OCI-M1 (cell line): ENCODE measurements at places on chromosomes 12 and 14.

- DNase-seq = no peak
Observed at GRCh38 chr12:53302903-53303302, 3.4 kb downstream of the MYG1 start.

DNA sequence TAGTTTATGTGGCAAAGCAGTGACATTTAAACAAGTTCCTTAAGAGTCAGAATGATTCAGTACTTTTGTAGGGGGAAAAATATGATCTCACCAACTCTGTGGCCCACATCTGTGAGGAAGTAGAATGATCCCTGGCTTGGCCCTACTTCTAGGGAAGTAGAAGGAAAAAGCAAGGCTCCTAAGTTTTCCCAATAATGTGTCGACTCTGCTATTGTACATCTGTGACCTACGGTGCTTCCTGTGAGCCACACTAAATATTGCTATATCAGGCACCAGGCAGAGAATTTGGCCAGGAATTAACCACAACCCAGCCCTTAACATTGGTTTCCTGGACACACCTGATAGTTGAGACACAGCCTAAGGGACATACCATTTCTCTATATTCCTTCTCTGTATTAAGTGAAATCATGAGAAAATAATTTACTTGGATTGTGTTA is 9.3 kb upstream of the NID2 start:
- peak; percentile 1 for DNase-seq

DNA sequence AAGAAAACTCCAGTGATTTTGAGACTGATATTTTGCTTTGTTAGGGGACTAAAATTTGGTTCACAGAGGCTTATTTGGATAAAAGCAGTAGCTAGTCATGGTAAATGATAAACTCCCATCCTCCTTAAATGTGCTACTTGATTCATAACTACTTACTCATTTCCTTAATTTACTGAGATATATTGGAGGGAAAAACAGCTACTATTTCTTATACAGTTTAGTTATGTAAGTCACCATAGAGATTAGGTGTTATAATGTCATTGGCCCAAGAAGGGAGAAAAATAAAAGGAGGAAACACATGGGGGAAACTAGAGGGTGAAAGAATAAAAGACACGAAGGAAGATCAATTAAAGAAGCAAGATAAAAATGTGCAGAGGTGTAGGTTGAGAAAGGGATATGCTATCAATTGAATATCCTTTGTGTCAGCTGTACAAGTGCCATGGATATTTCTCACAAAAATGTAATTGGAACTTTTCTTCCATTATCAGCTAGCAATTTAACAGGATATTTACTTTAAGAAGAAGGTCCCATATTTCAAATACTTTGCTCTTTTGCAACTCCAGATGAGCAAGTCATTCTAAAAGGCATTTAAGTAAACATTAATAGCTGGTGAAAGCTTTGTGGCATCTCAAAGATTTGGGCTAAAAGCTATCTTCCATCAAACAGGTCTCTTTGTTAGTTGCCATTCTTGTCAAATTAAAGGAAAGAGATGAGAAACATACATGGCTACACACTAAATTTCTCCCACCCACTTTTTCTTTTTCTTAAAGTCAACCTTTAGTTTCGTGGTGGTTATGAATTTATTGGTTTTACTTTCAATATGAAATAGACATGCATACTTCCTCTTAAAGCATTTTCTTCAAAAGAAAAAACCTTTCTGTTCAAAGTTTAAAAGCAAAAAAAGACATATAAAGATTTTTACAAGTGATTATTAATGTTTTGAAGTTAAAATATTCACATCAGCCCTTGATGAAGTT is 439.5 kb downstream of the CCER1 start:
- DNase-seq = peak; percentile 34

GRCh38 chr12:70277973-70278372 is 34.7 kb downstream of the CNOT2 start:
- no peak for DNase-seq

GRCh38 chr14:69980457-69981425 is 101.5 kb downstream of the SMOC1 start:
- DNase-seq = no peak

- DNase-seq = no peak
Observed at GRCh38 chr14:31945074-31945613, 132.0 kb upstream of the ARHGAP5 start.

- no peak for DNase-seq
Observed at GRCh38 chr12:129366656-129367055, 513.4 kb downstream of the GLT1D1 start.

GRCh38 chr12:62006076-62006732 is 254.0 kb upstream of the USP15 start:
- DNase-seq = peak; percentile 67

- DNase-seq = no peak
Observed at GRCh38 chr12:77893918-77894317, 63.2 kb downstream of the NAV3 start.

DNA sequence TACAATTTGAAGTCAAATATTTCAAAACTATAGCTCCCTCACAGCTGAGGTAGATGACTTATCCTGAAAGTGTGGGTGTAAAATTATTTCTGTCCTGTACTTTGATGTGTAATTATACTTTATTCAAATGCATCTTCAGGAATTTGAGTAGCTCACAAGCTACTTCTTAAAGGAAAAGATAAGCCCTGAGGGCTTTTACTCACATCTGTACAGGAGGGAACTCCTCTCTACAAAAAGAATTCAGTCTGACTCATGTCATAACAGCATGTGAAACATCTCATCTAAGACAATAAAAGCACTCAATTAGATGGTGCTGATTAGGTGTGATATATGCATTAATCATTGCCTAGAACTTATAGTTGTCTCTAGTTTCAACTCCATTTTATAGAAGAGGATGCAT is 452.0 kb downstream of the PRKD1 start:
- no peak for DNase-seq

DNA sequence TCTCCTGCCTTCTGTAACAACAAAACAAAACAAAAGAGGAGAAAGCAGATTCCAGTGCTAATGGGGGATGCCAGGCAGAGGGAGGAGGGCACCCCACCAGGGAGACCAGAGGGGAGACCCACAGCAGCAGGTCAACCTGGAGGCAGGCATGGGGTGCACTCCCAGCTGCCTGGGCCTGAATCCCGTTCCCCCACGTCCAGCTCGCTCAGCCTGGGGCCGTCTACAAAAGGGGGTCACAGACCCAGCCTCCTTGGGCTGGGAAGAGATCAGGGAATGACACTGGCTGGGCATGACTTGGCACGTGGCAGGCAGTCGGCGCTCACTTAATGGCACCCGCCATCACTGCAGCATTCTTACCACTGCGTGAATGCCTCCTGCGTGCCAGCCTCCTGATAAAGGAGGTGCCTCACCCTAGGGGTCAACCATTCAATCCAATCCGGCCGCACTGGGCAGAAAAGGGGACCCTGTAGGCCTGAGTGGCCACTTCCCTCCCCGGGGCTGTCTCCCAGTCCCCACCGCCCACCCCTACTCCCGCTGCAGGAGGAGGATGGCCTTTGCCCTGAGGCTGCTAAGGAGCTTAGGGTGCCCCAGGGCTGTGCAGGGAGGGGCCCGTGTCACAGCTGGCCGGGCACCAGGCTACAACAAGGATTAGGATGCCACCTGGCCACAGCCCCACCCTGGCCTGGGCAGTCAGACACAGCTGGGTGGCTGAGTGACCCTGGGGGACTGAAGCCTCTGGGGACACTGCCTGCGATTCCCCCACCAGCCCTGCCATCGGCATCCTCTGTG is 87.5 kb downstream of the NCOR2 start:
- DNase-seq = no peak

DNA sequence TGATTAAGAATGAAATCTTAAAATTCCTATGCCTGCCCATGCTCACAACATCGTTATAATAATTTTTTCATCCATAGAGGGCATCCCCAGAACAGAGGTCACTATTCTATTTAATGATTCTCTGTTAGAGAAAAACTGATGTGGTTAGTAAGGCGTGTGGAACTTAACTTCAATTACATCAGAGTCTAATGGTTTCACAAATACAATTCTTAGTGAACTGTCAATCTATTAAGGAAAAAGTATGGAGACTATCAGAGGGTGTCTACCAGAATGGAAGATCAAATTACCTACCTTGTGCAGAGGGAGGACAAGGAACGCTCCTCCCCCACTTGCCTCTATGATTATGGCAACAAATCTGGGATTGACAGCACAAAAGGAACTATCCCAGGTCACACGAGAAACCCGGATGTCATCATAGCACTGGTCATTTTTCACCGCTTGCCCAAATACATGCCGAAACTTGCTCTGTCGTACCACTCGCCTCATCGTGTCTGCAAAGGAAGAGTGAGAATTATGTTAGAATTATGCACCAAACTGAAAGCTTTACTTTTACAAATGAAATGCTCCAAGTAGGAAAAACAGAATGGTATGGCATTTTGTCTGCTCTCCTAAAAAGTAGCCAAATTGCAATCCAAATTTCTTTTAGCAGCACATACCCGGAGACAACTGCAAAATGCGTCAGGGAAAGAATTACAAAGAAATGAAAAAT is 30.3 kb downstream of the CORO1C start:
- no peak for DNase-seq

DNA sequence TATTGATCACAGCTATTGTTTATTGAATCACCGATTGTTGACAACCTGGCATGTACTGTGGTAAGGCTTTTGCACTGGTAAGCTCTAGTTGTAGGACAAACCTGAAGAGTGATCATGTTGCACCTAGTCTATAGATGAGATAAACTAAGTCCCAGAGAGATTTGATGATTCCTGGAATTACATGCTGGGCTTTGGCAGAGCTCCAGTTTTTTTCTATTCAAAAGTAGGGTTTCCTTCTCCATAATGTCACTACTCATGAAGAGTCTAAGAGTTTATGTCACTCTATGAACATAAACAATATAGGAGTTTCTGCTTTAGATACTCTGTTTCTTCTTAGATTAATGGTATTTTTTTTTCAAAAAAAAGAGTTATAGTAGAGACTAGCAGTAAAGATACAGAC is 72.0 kb downstream of the BMP4 start:
- no peak for DNase-seq

GRCh38 chr12:8482571-8483061 is 26.9 kb downstream of the CLEC6A start:
- DNase-seq = no peak

GRCh38 chr12:2288471-2288870 is 235.7 kb downstream of the CACNA1C start:
- DNase-seq = no peak

- DNase-seq = no peak
Observed at GRCh38 chr12:47736877-47737676, 11.8 kb upstream of the ENDOU start.

DNA sequence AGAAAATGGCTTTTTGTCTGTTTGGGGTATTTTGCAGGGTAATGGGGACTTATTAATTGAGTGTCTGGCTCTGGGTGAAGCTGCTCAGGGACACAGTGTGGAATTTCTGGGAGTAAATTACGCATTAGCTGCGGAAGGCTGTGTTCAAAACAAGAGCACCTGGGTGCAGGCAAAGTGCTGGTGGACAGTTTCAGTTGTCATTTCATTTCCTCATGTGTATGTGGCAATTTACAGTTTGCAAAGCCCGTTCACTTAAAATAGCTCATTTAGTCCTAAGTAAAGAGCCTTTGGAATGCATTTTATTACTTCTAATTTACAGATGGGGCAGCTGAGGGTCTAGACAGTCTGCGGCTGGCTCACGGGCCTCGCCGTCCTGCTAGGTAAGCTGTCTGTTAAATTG is 546.8 kb downstream of the BCL11B start:
- DNase-seq = no peak

GRCh38 chr12:57159311-57159710 is 11.9 kb upstream of the LRP1-AS start:
- DNase-seq = no peak

DNA sequence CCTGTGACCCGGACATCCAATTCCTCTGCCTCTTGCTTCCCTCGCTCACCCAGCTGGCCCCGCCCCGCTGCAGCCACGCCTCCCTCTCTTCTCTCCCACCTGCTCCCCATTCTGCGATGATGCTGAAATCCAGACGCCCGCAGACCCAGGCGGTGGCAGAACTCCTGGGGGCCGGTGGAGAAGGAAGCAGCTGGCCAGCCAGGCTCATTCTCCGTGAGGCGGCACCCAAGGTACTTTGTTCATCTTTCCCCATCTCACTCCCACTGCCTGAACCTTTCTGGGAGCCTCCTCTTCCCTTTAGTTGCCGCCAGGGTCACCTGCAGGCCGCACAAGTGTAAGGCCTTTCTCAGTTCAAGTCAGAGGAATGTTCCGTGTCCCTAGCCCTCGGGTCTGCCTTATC is 35.7 kb downstream of the FOXN4 start:
- no peak for DNase-seq

DNA sequence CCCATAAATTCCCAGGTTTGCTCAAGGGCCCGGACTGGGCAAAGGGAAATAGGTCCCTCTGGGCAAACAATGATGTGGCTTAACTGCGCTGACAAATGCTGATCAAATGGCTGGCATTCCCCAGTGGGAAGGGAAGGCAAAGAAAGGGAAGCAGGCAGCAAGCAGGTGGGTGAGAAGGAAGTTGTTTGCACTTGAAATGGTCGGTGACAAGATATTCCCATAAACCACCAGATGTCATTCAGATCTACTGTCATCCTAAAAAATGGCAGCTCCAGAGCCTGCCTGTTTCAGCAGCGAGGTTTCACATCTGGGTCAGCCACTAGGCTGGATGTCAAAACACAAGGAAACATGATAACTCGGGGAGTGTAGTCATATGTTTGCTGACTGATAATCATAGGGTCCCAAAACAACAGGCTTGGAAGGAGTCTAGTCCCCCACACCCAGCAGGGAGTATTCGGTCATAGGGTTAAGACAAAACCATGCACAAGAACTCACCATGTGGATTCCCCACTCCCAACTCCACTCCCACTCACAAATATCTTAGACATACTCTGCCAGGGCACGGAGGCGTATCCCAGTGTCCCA is 37.9 kb upstream of the MDM1 start:
- peak; percentile 35 for DNase-seq

- no peak for DNase-seq
Observed at GRCh38 chr14:23517650-23518326, 33.8 kb downstream of the ZFHX2 start.

- no peak for DNase-seq
Observed at GRCh38 chr12:50894241-50894640, 51.5 kb downstream of the TMPRSS12 start.

DNA sequence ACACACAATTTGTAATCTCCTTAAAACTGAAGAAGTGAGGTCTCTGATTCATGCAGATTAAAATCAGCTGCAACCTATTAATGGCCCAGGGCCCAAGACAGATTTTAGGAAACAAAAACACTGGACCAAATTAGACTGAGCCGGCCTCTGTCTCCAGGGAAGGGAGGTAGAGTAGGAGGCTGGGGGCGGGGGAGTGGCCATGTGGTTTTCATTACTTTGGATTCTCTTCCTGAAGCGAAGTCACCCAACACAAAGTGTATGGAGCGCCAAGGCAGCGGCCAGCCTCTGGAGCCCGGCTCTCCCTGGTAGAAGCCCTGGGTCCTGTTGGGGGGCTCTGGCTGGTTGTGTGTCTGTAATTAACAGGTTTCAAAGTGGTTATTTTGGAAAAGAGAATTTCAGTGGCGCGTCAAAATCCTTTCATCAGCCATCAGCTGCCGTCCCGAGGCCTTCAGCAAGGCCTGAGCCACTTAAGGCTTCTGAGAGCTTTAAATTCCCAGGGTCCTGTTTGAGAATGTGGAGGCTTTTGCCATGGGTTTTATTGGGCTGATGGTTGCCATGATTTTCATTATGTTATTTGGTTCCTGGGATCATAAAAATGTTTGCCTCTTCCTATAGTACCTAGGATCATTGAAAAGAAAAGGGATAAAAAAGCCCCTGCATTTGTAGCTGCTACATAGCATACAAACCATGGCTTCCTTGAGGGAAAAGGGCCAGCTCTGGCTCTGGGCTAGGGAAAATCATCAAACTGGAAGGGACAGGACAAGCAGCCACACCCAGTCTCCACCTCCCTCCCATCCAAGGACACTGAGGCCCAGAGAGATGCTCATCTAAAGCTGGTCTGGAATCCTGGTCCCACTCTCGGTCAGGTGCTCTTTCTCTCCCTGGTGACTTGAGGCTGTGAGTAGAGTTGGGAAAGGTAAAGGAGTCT is 282.4 kb downstream of the ZFP36L1 start:
- DNase-seq = no peak
